ENCODE measurements at places on chromosomes 11 and 22.

- no peak for DNase-seq
Observed at GRCh38 chr11:131172011-131172410, 198.4 kb upstream of the NTM start.

- DNase-seq: no peak
Observed at GRCh38 chr11:120135838-120136237, 2.1 kb downstream of the TRIM29 start.

- DNase-seq: no peak
Observed at GRCh38 chr22:47192651-47193437, 430.4 kb downstream of the TBC1D22A start.

DNA sequence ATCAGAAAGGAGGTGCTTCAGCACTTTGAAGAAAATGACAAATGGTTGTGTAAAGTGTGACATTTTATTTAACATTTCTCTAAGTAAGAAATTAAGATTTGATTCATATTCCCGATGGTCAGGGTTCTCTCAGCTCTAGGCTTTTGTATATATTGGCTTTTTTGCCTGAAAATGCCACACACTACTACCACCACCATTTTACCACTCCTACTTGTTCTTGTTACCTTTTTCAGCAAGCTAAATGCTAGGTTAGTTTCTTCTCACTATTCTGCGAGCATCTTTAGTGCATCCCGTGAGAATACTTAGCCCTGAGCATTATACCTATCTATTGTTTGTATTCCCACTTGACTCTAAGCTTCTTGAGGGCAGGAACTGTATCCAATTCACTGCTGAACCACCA, 177.6 kb upstream of the MTNR1B start:
- no peak for DNase-seq

DNA sequence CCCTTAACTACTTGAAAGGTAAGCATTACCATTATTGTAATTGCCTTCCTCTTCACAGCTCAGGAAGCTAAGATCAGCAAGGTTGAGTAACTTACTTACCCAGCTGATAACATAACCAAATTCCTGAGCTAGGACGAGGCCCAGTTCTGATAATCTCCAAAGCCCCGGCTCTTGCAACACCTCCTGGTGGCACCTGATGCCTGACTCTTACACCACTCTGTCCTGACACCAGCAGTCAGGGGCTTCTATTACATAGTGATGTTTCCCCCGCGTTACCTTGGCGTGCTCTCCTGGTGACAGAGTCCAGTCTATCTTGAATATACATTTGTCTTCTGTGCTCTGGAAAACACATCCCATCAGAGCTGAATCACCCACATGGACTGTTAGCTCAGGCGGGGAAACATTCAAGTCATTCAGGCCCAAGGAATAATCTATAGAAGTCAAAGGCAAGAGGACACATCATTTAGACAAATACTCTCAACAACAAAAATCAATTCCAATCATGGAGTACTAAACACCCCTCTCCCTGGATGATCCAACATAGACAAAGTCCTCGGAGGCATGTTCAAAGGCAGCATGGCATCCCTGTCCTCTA, 12.6 kb downstream of the JAML start:
- DNase-seq: no peak

DNA sequence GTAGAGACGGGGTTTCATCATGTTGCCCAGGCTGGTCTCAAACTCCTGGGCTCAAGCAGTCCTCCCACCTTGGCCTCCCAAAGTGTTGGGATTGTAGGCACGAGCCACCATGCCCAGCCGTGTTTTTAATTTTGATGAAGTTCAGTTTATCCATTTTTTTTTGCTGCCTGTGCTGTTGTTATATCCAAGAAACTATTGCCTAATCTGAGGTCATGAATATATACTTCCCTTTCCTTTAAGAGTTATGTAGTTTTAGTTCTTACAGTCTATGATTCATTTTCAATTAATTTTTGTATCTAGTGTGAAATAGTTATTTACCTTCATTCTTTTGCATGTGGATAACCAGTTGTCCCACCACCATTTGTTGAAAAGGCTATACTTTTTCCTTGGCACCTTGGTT, 50.3 kb upstream of the SORL1-AS1 start:
- DNase-seq: no peak

DNA sequence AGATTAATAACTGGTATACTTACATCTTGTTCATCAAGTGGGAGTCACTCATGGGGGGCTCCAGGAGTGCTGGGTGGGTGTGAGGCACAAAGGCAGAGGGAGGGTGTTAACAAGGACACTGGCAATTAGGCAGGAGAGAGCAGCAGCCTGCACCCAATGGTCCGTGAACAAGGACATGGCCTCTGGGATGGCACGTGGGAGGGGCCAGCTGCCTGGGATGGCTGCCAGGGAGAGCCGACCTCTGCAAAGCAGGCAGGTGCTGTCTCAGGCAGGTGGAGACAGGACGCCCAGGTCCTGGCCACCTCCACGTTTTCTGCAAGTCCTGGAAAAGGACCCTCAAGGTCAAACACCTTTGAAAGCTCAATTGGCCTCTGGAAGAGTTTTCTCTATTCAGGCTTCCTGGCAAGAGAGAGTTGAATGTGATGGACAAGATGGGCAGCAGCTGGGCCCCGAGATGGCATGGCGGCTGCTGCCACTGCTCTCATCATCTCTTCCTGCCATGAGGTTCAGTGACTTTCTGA, 257.1 kb downstream of the BUD13 start:
- no peak for DNase-seq

DNA sequence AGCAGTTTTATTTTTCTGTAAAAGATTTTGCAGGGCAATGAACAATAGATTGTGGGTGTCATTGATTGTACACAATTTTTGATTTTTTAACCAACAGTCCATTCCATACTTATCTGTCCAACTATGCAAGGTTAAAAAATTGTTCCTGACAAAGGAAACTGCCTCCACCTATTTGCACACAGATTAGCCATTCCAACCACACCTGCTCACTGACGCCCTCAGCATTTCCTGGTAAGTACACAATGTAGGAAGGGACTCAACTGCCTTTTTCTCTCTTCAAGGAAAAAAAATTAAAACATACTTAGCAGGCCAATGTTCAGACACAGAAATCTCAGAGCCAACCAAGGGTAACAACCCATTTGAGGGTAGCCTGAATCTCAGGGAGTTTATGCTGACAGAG, 4.3 kb upstream of the FUT4 start:
- no peak for DNase-seq

GRCh38 chr11:86209806-86210657, 34.5 kb upstream of the EED start:
- DNase-seq: no peak

DNA sequence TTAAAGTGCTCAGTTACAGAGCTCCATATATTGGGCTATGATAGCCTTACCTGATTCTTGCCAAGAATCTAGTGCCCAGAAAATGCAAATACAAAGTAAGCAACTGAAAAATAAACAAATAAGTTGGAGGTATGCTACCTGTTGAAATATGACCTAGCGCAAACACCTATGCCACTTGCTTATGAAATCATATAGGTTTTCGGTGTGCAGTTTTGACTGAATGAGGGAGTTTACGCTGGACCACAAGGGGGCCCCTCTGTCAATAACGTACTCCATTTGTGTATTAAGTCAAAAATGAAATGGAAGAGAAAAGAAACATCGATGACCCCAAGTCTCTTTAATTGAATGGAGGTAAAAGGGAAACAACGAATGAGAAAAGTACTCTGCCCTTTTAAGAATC, 84.9 kb upstream of the TRIM77 start:
- DNase-seq: no peak

Data from substantia nigra (tissue), 51 donors.